ENCODE measurements at places on chromosomes 7 and 10.

GRCh38 chr7:148921189-148921588 is 37.1 kb upstream of the EZH2 start:
- DNase-seq, result no peak

GRCh38 chr10:122460891-122461293 is 461 bp upstream of the HTRA1 start:
- DNase-seq, result no peak

- no peak for DNase-seq
Measured at GRCh38 chr10:101839416-101840063, 4.1 kb downstream of the KCNIP2 start.

GRCh38 chr7:11343136-11343535 is 369.5 kb downstream of the PHF14 start:
- DNase-seq, result no peak

DNA sequence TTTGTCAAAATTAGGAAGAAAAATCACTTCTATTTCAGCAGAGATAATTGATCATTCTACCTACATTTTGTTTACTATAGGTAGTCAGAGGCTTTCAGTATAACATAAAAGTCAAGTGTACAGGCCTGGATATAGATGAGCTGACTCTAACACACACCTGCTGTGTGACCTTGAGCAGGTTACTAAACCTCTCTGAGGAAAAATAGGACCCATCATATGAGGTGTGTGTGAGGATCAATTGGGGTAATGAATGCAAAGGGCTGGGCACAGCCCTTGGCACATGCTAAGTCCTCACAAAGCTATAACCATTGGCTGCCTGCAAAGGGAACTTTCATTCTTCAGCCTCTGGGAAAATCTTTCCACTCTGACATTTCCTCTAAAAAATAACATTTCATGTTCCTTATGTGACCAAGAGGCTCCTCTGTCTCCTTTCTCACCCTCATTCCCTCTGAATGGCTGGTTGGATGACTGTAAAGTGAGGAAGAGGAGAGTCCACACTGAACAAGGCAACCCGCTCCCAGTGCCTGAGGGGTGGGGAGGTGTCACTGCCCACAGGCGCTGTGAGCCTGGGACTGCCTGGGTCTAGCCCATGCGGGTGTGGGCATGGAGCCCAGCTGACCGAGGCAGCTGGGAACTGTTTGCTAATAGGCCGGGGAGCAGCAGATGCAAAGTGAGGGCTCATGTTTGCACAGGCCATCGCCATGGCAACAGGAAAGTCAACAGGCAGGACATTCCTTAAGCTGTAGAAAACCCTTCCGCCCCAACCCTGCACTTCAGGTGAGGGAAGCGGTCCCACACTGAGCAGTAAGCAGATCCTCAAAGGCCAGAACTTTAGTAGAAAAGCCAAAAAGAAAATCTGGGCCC is 36.8 kb downstream of the MYOF start:
- DNase-seq, result peak; percentile 12

GRCh38 chr10:97261183-97261582 is 31.3 kb downstream of the ARHGAP19 start:
- no peak for DNase-seq

- DNase-seq, result no peak
Measured at GRCh38 chr7:50428911-50429310, 21.2 kb downstream of the FIGNL1 start.

DNA sequence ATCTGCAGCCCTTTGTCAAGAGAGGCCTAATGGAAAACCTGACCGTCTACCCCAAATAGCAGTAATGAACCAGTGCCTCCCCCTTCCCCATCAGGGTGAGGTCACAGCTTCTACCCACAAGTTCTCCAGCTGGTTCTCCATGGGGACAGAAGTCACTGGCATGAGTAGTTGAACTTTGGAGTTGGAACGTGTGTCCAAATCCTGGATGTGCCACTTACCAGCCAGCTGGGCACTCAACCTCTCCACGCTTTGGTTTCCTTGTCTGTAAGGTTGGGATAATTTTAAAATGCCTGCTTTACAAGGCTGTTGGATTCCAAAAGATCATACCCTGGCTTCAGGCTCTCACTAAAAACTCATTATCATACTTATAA is 25.6 kb downstream of the PRLHR start:
- no peak for DNase-seq

GRCh38 chr10:75335191-75335590 is 66.4 kb downstream of the ZNF503 start:
- DNase-seq, result peak; percentile 39

DNA sequence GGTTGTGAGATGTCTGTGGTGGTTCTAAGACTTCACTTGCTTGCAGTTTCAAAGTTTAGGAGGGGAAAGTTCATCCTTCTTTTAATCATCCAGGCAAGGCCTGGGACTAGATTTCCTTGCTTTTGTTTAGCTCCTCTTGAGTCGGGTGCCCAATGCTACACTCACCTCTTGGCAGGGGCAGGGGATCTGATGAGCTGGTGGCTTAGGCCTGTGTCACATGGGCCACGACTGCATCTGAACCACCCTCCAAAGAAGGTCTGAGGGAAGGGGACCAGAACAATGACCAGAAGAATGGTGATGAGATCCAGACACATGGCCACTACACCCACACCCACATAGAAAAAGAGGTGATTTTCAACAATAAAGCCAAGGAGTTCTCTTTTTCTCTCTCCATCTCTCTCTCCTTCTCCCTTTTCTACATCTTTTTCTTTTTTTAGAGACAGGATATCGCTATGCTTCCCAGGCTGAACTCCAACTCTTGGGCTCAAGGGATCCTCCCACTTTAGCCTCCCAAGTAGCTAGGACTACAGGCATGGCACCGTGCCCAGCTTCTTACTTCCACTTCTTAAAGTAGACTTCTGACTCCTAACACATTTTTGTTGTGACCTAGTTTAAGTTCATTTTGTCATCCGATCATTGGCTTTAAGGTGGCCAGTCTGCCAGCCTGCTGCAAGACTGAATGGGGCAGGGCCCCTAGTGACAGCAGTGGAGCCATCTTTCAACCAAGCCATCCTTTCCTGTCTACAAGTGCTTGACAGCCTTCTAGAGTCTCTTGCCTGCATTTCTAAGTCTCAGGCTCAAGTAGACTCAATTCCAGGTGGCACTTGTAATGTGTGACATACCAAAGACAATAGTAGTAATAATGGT is 350.9 kb downstream of the RNLS start:
- no peak for DNase-seq

DNA sequence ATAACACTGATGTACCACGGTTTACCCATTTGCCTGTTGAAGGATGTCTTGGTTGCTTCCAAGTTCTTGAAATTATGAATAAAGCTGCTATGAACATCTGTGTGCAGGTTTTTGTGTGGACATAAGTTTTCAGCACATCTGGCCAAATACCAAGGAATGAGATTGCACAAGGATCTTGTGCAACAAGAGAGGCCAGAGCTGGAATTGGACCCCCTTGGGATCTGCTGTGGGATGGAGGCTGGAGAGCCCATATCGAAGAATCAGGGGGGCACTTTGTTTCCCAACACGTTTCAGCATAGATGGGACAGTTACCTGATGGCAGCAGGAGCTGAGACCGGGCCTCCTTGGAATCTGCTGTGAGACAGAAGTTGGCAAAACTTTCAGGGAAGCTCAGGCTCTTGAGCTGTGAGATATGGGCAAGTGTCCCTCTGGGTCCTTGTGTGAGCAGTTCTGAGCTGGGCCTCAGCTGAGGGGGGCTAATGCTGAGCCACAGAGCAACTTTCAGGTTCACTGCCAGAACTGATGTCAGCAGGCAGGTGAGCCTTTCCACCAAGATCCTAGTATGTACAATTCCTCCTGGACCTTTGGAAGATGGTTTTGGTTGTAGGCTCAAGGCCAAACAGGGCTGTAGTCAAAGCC is 115.2 kb upstream of the RAB18 start:
- no peak for DNase-seq

DNA sequence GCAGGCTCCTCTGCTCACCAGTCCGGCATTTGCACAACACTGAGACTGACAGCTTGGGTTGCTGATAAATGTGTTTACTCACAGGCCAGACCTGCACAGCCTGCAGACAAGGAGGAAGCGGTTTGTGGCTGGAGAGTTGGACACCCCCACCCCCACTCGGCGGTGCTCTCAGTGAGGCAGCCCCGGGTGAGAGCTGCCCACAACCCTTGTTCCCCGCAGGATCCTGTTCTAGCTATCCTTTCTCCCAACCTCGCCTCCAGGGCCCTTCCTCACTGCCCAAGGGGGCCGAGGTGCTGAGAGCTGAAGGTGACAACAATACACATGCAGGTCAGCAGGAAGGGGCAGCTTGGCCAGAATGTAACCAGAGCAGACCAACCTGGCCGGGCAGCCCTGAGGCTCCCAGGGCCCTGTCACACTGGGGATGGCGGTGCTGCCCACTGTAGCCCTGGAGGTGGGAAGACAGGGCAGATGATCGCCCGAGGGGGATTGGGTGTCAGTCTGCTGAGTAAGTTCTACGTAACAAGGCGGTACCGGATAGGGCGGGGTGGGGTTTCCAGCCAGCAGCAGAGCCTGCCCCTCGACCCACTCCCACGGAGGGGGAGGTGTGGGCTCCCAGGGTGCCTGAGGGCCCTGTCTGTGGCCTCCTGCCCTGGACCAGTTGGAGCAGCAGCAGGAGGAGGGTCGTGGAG is 2.1 kb upstream of the ADAM8 start:
- DNase-seq, result no peak

DNA sequence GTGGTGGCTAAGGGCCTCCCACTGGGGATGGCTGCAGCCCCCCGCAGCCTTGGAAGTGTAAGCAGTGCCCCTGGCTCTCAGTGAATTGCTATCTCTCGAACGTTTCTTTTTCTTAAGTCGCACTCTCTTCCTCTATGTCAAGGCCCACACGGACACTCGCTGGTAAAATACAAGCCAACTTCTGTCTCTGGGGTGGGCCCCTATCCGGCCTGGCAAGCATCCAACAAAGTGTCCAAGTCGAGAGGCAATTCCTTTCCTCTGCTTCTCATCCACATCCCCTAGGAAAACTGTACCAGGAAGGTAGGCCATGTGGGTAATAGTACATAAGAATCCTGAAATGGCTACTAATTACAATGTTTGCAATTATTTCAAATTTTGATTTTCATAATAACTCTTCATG is 194.9 kb upstream of the MGMT start:
- DNase-seq, result no peak

DNA sequence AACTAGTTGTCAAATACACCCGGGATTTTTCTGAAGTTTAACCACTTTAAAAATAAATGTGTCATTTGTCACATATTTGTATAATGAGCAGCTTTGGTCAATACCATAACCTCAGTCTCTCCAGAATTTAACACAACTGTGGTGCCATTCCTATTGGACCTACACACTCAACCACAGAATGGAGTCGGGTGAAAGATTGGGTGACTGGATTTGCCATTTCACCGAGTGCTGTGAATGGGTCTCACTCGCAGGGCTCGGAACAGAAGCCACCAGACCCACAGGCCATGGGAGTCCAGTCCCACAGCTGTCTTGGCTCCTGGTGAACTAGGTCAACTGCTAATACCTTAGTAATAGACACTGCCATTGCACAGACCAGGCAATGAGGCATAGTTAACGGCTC is 298.4 kb downstream of the CCDC3 start:
- no peak for DNase-seq

GRCh38 chr10:72445851-72446250 is 91.1 kb upstream of the DNAJB12 start:
- DNase-seq, result no peak

- DNase-seq, result no peak
Measured at GRCh38 chr10:12742771-12743170, 258.7 kb downstream of the CCDC3 start.

- DNase-seq, result peak; percentile 19
Measured at GRCh38 chr7:105399043-105399725, 10.5 kb upstream of the SRPK2 start.

DNA sequence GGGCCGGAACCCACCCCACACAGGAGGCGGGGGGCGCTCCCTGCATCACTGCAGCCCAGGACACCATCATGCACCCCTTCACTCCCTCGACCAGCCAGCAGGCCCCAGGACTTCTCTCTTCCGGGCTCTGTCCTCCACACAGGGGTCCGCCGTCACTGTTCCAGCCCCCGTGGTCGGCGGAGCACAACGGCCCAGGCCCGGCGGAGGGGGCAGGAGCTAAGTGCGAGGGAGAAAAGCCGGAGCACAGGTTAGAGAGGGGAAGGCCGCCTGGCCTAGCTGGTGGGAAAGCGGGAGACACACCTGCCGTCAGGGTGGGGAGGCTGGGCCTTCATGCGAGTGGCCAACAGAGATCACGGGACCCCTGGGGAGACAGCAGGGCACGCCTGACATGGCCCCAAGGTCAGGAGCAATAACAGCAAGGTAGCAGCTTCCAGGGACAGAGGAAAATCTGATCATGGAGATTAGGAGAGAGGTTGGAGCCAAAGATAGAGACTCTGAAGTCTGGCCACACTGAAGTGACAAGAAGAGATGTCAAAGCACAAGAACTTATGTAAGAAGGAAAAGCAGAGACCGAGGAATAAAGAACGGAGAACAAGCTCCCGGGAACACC is 151.1 kb downstream of the MAD1L1 start:
- DNase-seq, result no peak

- DNase-seq, result no peak
Measured at GRCh38 chr7:27115221-27116026, 12.9 kb upstream of the HOXA2 start.

- DNase-seq, result peak; percentile 57
Measured at GRCh38 chr10:71225291-71226058, 13.1 kb downstream of the UNC5B start.

- peak; percentile 24 for DNase-seq
Measured at GRCh38 chr10:86285136-86285790, 81.3 kb downstream of the GRID1 start.
